Uterus (tissue), 4 donors: ENCODE measurements at places on chromosomes 1 and 21.

GRCh38 chr1:160718210-160718609 lies 6.6 kb upstream of the CD48 start:
- no peak for DNase-seq

GRCh38 chr1:182607566-182607965 lies 3.4 kb upstream of the RGS16 start:
- no peak for DNase-seq

- DNase-seq = no peak
Observed at GRCh38 chr1:17059391-17060305, 5.8 kb upstream of the SDHB start.

DNA sequence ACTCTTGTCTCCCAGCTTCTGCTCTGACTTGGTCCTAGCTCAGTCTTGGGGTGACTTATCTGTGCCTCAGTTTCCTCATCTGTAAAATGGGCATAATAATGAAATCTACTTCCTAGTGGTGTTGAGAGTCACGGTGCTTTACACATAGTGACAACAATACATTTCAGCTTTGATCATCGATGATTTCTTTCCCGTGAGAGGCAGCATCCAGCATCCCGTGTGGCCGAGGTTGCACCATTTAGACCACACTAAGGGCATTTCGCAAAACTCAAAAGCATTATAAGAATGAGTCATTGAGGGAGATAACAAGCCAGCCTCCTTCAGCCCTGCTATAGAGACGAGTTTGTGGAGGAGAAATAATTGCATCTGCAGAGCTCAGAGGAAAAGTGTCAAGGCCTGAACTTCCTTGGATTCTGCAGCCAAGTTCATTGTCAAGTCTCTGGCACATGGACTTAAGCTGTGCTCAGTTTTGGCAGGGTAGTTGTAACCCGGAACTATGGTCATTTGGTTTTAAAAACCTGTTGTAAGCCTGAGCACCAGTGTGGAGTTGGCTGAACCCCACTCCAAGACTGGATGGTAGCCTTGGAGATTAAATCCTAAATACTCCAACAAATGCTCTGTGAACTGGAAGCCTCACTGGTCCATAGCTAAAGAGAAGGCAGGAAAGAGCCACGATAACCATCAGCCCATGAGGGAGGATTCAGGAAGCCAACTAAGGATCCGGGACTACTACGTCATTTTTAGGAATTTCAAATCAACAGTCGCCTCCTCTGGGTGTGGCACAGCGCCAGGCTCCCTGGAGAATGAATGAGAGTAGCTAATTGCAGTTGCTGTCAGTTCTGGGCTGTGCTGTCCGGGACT lies 64.2 kb downstream of the TCP10L start:
- DNase-seq = peak; percentile 91

DNA sequence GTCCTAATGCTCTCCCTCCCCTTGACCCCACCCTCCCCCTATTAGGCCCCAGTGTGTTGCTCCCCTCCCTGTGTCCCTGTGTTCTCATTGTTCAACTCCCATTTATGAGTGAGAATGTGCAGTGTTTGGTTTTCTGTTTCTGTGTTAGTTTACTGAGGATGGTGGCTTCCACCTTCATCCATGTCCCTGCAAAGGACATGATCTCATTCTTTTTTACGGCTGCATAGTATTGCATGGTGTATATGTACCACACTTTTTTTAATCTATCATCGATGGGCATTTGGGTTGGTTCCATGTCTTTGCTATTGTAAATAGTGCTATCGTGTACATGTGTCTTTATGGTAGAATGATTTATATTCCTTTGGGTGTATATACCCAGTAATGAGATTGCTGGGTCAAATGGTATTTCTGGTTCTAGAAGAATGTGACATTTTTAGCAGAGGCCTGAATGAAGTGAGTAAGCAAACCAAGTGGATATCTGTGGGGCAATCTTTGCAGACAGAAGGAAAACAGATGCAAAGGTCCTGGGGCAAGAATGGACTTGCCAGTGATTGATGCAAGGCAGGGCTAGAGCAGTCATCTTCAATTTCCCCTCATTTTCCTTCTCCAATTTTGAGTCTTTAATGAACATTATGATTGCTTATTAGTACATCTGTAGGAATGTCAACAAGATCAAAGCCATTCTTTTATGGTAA lies 50.2 kb downstream of the UBE4B start:
- DNase-seq = no peak

- no peak for DNase-seq
Observed at GRCh38 chr21:43969115-43969444, 43.0 kb upstream of the TRAPPC10 start.

DNA sequence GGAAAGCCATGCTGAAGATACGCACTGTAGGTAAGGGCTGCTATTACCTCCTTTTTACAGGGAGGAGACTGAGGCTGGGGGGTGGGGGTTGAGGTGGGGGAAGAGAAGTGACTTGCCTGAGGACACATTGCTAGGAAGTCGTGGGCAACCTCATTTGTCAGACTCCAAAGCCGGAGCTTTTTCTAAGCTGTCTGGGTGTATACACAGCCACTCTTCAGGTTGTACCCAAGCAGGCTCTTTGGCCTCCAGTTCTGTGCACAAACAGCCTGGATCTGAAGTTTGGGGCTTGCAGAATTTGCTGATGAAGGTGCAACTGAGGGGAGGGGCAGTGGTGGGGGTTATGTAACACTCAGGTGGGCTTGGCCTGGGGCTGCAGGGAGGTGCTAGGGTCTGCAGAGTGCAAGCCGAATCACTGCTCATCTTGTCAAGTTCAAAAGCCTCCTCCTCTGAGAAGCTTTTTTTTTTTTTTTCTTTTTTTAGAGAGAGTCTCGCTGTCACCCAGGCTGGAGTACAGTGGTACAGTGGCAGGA lies 16.9 kb downstream of the TINAGL1 start:
- no peak for DNase-seq

DNA sequence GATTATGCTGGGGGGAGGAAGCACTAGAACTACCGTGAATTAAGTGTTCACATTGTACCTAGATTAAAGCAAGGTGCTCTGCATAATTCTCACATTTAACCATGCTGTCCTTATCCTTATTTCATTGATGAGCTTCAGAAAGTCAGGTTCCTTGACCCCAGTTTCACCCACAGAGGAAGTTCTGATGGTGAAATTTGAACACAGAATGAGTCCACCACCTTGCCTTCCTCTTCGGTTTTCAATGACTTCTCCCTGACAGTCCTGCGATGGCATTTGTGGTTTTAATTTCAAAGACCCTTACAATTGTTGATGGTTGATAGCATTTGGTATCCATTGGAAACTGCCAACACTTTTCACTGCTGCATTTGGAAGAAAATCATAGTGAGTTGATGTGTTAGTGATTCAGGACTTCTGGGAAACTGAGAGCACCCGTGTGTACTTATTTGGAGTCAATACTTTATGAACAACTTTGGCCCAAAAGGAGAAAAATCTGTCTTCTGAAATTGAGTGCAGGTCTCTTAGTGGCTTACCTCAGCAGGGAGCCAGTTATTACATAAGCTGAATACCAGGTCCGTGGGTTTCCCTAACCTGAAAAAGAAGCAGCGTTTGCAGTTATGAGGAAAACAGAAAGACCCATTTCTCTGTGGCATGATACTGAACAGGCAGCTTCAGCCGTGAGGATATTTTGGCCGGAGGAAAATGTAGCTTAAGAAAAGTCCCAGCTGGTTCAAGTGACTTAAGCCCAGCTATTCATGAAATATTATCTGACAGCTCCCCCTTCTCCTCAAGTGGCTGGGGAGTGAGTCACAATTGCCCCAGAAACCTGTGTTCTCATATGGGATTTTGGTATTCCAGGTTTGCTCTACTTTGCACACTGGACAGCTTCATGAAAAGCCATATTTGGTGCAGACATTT lies 47.5 kb downstream of the ROR1 start:
- DNase-seq = peak; percentile 53

GRCh38 chr1:41226815-41227434 lies 15.2 kb downstream of the SCMH1 start:
- DNase-seq = no peak

- DNase-seq = no peak
Observed at GRCh38 chr1:229537894-229538293, 20.6 kb downstream of the ABCB10 start.

DNA sequence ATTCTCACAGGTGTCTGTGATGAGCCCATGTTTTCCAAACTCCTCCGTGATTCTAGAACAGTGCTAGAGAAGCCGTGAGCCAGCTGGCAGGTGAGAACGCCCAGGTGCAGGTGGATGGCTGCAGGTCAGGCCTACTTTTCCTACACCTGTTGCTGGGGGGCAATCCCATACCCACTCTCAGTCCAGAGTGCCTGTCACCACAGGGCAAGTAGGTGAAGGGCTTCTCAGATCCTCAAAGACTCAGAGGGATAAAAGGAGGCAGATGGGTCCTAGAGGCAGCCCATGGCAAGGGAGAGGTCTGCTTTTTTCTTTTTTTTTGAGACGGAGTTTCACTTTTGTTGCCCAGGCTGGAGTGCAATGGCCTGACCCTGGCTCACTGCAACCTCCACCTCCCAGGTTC lies 50.7 kb upstream of the H6PD start:
- DNase-seq = no peak

DNA sequence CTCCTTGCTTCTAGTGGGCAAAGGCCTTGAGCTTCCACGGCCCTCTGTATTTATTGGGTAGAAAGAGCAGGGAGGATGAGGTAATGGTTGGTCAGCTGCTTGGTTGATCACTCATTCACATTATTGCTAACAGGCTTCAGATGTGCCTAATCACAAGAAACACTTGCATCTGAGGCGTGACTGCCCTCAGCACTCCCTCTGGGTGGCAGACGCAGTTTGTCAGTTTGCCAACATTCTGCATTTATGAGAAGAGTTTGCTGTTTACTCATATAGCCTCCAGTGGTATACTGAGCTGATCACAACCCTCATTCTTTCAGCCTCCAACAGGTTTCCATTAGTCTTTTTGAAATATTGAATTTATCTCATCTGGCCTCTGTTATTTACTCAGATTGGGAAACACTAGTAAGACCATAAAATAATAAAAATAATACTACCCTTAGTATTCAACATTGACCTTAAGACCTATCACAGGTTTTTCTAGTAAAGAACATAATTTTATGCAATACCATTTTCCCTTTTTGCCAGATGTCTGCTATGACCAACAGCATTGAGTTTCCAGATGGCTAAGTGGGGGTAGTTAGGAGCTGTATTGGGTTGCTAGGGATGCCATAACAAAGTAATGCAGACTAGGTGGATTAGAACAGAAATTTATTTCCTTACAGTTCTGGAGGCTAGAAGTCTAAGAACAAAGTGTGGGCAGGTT lies 53.3 kb downstream of the PTGFR start:
- DNase-seq = no peak

DNA sequence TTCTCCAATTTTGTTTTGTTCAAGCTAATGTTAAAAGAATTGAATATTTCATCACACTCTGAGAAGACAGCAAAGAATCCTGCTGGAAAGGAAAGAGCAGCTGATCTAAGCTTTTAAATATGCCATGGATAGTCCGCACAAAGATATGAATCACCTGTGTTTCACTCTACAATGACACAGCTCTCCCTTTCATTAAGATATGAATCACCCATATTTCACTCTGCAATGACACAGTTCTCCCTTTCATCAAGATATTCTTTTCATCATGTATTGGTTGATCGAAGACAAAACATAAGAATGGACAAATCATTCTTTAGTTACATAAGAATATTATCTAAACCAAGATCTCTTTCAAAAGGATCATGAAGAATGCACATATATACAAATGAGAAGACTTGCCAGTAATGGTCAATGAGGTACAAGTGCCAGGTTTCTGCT lies 367.3 kb downstream of the SMYD3 start:
- DNase-seq = no peak

DNA sequence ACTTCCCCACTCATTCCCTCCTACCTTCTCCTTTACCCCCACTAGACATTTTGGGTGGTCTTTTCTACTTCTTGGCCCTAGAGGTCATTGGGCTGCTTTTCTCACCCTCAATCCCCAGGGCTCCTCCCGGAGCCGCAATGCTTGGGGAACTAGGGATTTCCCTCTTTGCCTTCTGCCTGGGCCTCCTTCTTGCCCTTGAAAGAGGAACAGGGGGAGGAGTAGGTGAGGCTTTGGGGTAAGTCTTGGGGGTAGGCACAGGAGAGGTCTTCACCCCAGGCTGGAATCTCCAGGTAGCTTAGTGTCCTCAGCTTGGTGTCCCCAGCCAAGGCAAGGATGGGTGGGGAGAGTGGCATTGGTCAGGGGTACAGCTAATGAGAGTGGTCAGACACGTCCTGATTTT lies 56.2 kb upstream of the EPS8L3 start:
- DNase-seq = no peak

GRCh38 chr1:214553142-214553710 lies 1.8 kb upstream of the PTPN14 start:
- no peak for DNase-seq

DNA sequence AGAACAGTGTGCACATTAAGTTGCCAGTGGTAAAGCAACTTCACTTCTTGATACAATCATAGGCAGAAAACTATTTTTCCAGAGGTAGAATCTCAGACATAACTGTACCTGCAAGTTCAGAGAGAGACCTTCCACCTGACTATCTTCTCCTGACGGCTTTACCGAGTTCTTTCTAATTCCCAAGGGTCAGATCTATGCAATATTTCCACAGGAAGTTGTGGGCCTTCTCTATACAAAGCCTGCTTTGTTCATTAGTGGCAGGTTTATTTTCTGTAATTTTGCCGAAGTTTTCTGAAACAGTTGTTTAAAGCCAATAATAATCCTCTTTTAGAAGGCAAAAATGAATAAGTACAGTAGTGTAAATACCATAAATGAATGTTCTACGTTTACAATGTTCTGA lies 58.2 kb upstream of the RCC1 start:
- DNase-seq = no peak

GRCh38 chr1:89041119-89041641 lies 18.5 kb upstream of the GBP3 start:
- no peak for DNase-seq

- no peak for DNase-seq
Observed at GRCh38 chr1:192311281-192311680, 5.5 kb upstream of the RGS21 start.

DNA sequence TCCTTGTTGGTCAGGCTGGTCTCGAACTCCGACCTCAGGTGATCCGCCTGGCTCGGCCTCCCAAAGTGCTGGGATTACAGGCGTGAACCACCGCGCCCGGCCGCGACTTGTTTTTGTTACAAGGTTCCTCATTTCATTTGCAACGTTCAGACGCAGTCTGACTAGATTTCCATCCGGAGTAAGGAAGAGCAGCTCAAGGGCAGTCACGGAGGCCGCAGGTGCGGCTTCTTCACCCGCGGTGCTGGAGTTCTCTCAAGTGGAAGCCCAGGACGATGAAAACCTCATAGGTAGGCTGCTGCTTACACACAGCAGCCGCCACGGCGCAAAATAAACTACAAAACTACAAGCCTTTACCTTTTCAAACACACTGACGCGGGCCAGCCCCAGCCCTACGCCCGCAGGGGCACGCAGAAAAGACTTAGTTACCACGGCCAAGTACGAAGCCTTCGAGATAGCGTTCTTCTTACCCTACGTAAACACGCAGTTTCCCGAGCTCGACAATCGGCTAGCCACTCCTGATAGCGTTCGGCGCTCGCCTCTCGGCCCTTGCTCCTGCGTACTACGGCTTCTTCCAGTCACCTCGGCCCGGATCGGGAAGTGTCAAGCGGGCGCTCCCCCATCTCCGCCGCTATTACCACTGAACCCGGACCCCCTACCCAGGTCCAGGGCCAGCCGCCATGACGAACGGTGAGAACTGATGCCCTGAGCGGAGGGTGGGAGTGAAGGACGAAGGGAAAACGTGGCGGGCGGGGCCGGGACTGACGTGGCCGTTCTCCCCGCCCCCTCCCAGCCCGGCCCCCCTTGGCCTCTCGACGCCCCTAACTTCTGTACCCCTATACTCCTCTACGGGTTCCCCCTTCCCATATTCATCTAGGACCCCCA lies at the start of gene TMEM167B:
TMEM167B (plus strand) TSS at position 569 of the 882 bp plus-strand sequence; CDS start at position 678, 109 bp downstream.
- DNase-seq = peak; percentile 89

- DNase-seq = peak; percentile 54
Observed at GRCh38 chr1:24919791-24920532, 10.1 kb downstream of the RUNX3 start.

GRCh38 chr1:30135698-30136097 lies 587.7 kb downstream of the MATN1 start:
- DNase-seq = no peak
